BJ (cell line): ENCODE measurements at places on chromosomes 16 and 17. TPM values are rescaled to one million over a fixed set of nuclear protein-coding genes. Genes with fewer than 3 reads are reported as not detected.
A peak's percentile ranks its signal among the peaks of the same experiment; 100 is the strongest.

GRCh38 chr17:34081269-34081668 lies 173.8 kb upstream of the CCL2 start:
- no peak for DNase-seq

GRCh38 chr16:22264786-22265185 lies 32.4 kb upstream of the POLR3E start:
- no peak for DNase-seq

DNA sequence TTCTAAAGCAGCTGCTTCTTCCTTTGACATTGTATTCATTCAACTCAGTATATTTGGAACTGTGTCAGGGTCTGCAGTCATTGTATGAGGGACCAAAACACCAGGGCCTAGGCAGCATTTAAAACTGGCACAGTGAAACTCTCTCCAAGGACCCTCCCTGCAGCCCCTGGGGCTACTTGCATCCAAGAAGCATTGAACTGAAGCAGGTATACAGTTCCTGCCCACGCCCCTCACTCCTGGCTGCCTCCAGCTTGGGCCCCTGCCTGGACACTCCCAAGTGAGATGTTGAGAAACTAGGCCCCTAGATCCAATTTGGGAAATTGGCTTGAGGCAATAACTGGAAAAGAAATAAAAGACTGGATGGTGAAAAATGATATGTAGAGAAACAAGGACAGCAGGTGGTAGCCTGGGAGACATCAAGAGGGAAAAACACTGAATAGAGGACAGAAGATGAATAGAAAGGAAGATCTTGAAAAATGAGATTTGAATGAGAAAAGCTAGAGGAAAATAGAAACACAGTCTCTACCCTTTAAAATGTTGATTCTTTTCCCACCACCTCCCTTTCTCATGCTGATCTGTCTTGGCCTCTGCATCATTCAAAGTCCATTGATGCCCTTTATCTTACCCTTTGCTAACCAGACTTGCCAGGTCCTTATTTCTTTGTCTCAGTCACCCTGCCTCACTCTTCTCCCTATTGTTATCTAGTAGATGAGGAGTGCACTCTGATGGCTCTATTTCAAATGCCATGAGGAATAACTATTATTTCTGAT lies 368.8 kb upstream of the CDH8 start:
- no peak for DNase-seq

The PDF gene
- polyA plus RNA-seq: 4.0 and 6.4 TPM in 2 replicates

The TNS4 gene
- polyA plus RNA-seq: 0.12 and 0.40 TPM in 2 replicates

- DNase-seq: no peak
These were observed 15.8 kb downstream of the MEOX1 start for GRCh38 chr17:43645765-43646481.

GRCh38 chr16:72425571-72426341 lies 253.8 kb upstream of the PMFBP1 start:
- no peak for DNase-seq

GRCh38 chr17:41012326-41013120 lies 3.6 kb upstream of the KRTAP3-1 start:
- DNase-seq: no peak

The FMNL1 gene
- polyA plus RNA-seq: 2.0 TPM in 2 replicates

The ADORA2B gene
- polyA plus RNA-seq: 8.0 and 10.5 TPM in 2 replicates

DNA sequence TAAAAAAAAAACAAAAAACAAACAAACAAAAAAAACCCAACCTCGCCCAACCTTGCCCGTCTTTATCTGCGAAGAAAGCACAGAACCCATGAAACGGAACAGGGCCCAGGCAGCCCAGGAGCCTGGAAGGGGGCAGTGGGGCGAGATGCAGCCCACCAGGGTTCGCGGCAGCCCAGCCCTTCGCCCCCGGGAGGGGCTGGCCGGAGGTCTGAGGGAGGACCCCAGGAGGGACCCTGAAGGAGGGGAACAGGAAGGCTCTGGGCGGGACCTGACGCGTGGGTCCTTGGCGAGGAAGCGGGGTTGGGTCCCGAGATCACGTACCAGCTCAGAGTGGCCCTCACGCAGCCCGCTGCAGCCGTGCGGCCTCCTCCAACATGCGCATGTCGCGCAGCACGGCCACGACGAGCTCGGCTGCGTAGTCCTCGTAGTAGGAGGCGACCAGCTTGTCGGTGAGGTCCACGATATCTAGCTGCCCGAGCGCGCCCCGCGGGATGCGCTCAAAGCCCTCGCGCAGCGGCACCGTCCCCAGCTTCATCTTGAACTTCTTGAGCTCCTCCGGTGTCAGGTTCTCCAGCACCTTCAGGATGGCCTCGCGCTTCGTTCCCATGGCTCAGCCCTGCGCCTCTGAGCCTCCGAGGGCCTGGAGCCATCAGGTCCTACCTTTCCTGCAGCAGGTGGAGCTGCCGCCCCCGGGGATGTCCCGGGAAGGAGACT lies at the start of gene PYDC1:
TSS of gene PYDC1 (minus strand) at position 714 of the 714 bp plus-strand sequence. CDS start at position 607, 107 bp downstream.
- DNase-seq: no peak

DNA sequence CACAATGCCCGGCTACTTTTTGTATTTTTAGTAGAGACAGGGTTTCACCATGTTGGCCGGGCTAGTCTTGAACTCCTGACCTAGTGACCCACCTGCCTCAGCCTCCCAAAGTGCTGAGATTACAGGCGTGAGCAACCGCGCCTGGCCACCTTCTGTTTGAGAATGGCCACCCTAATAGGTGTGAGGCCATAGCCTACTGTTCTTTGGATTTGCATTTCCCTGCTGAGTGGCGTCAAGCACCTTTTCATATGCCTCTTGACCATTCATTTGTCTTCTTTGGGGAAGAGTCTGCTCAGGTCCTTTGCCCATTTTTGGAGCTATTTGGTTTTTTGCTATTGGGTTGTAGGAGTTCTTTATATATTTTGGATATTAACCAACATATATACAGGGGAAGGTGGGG lies 276.7 kb downstream of the PARN start:
- DNase-seq: no peak

GRCh38 chr16:4625560-4626159 lies 1.0 kb downstream of the MGRN1 start:
- no peak for DNase-seq

DNA sequence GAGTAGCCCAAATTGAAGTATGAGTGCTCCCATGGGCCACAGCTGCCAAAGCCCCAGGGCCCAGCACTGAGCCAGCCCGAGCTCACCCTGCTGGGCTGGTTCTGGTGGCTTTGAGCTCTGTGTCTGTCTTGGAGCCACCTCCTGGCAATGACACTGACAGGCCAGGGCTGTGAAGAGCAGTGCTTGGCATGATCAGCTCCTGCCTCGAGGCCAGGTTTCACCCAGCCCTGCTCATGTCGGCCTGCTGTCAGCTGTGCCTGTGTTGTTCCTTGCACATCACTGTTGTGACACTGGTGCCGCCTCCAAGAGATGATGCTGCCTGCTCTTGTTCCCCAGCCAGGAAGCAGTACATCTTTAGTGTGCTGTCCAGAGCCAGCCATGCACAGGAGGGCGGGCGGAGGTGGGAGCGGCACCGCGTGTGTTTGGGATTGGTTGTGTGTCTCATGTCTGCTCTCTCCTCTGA lies 26.0 kb downstream of the PLD6 start:
- no peak for DNase-seq

The KLHL10 gene
- 0.15 and 0.74 TPM in 2 replicates for polyA plus RNA-seq

GRCh38 chr16:66619534-66620428 lies 15.3 kb downstream of the CMTM3 start:
- peak; percentile 71 for DNase-seq

- no peak for DNase-seq
These were observed 12.9 kb downstream of the DRC3 start for GRCh38 chr17:17985555-17985954.

DNA sequence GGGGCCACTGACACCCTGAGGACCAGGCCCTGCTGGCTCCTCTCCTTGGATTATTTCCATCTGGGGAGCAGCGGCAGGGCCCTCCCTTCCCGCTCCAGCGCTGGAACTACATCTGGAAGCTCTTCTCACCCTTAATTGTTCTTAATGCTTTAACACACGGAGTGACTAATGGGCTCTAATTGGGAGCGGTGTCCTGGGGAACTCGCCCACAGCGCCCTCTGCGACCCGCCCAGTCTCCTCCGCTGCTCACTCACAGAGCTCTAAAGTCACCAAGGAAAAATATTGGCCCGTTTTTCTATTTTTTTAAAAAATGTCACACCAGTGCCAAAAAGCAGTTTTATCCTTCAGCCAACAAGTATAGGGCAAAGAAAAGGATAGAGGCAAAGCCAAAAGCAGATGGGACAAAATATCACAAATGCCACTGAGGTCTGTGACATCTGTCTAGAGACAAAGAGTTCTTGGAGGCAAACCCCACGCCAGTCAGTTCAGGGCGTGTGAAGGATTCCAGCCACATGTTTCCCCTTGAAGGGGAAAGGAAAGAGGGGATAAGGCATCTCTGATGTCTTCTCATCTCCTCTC lies 134.7 kb downstream of the RBFOX3 start:
- no peak for DNase-seq

GRCh38 chr17:35568561-35568960 lies 7.9 kb upstream of the SLFN14 start:
- no peak for DNase-seq

The CX3CL1 gene
- 0.02 TPM in 1 of 2 replicates, not detected in the other for polyA plus RNA-seq

- no peak for DNase-seq
These were observed 1317.7 kb downstream of the CDH11 start for GRCh38 chr16:63804126-63804525.
